Panc1 (cell line): ENCODE measurements at places on chromosomes 4 and X. TPM values are rescaled to one million over a fixed set of nuclear protein-coding genes. Genes with fewer than 3 reads are reported as not detected.

DNA sequence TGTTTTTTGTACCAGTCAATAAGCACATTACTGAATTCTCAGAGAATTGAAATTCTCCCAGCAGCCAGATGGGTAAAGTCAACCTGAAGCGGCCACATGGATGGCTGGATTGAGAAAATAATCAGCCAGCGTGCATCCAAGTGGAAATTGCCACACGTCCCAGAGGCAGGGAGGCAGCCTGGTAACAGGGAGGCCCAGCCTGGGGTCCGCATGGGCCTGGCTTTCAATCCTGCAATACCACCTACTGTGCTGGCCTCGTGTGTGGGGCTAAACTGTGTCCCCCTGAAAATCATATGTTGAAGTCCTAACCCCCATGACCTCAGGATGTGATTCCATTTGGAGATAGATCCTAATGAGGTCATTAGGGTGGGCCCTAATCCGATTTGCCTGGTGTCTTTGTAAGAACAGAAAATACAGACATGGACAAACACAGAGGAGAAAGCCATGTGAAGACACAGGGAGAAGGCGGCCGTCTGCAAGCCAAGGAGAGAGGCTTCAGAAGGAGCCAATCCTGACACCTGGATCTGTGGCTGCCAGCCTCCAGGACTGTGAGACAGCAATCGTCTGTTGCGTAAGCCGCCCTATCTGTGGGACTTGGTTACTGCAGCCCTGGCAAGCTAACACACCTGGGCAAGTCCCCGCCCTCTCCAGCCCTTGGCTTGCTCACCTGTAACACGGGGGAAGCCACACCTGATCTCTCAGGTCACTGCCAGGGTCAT, 90.3 kb downstream of the JAKMIP1 start:
- DNase-seq, result no peak

The ADGRG4 gene
- total RNA-seq, result not detected

GRCh38 chrX:42597481-42597880, 180.5 kb downstream of the PPP1R2C start:
- DNase-seq, result no peak

The IL13RA1 gene
- total RNA-seq, result 191 TPM

The IL2 gene
- total RNA-seq, result 0.57 TPM

DNA sequence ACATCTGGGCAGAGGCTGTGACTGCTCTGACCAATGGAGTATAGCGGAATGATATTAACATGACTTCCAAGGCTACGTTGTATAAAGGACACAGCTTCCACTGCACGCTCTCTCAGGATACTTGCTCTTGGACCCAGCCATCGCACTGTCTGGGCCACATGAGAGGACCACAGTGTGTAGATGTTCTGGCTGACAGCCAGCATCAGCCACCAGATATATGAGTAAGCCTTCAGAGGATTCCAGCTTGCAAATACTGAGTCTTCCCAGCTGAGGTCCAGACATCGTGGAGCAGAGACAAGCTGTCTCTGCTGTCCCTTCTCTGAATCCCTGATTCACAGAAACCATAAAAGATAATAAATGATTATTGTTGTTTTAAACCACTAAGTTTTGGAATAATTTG, 146.8 kb upstream of the USP9X start:
- DNase-seq, result no peak

The NPY1R gene
- total RNA-seq, result not detected

- DNase-seq, result no peak
Measured at GRCh38 chr4:3676196-3676595, 90.0 kb upstream of the ADRA2C start.

- DNase-seq, result no peak
Measured at GRCh38 chrX:40273356-40274050, 175.7 kb upstream of the BCOR start.

- DNase-seq, result no peak
Measured at GRCh38 chrX:97267396-97268181, 383.9 kb downstream of the RPA4 start.

The TEX13D gene
- not detected for total RNA-seq

GRCh38 chr4:74751856-74752255, 42.5 kb downstream of the BTC start:
- no peak for DNase-seq

- DNase-seq, result no peak
Measured at GRCh38 chrX:34849371-34849770, 93.2 kb upstream of the FAM47B start.

DNA sequence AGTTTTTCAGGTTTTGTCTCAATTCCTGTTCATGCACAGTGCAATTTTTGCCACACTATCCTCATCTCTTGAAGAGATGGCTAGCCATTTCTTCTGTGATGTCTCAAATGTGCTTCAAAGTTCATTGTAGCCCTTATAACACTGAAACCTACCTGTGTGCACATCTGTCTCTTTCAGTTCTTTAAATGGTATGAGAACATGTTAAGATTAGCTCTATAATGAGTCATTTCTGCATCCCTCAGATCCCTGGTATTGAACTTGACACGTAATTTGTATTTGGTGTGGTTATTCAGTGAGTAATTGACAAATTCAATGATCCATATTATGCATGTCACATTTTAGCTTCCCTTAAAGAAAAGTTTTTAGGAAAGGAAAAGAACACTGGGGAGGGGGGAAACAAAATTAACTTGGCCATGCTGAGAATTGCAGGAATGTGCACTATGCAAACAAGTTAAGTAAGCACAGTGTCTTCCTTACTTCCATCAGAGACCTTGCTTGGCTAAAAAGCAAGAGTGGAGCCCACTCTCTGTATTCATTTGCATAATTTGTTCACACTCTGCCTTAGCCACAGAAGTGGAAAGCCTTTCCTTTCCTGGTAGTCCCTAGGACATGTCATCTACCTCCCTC, 659.8 kb upstream of the MAGEB2 start:
- no peak for DNase-seq

GRCh38 chrX:13474164-13474516, 95.3 kb upstream of the EGFL6 start:
- DNase-seq, result no peak

The RASSF6 gene
- 0.15 TPM for total RNA-seq

GRCh38 chr4:41514766-41515481, 23.0 kb upstream of the LIMCH1 start:
- DNase-seq, result no peak
